ENCODE measurements at places on chromosomes 4 and X.

GRCh38 chr4:54915276-54915675, 210.1 kb downstream of the KDR start:
- DNase-seq, result no peak

GRCh38 chr4:108685036-108685686, 34.8 kb downstream of the OSTC start:
- no peak for DNase-seq

- DNase-seq, result no peak
Observed at GRCh38 chr4:70713453-70714078, 8.2 kb upstream of the RUFY3 start.

GRCh38 chr4:182411391-182411790, 168.2 kb downstream of the TENM3 start:
- no peak for DNase-seq

- DNase-seq, result peak; percentile 67
Observed at GRCh38 chrX:13669246-13669737, 16.4 kb downstream of the TCEANC start.

DNA sequence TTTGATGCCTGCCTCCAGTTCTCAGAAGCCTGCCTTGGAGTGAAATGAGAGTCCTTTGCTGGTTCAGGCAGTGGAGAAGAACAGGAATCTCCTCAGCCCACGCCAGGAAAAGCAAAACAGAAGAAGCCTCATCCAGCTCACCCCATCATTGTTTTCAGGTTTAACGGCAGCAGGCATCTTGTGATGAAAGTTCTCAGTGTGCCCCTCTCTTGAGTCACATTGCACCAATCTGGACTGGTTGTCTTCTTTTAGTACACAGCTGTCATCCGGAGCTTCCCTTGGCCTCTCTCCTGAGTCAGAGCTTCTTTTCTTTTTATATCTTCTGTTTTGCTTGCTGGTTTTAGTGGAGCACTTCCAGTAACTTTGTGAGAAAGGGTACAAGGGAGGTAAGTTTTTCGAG, 50.9 kb downstream of the TSPAN7 start:
- no peak for DNase-seq

DNA sequence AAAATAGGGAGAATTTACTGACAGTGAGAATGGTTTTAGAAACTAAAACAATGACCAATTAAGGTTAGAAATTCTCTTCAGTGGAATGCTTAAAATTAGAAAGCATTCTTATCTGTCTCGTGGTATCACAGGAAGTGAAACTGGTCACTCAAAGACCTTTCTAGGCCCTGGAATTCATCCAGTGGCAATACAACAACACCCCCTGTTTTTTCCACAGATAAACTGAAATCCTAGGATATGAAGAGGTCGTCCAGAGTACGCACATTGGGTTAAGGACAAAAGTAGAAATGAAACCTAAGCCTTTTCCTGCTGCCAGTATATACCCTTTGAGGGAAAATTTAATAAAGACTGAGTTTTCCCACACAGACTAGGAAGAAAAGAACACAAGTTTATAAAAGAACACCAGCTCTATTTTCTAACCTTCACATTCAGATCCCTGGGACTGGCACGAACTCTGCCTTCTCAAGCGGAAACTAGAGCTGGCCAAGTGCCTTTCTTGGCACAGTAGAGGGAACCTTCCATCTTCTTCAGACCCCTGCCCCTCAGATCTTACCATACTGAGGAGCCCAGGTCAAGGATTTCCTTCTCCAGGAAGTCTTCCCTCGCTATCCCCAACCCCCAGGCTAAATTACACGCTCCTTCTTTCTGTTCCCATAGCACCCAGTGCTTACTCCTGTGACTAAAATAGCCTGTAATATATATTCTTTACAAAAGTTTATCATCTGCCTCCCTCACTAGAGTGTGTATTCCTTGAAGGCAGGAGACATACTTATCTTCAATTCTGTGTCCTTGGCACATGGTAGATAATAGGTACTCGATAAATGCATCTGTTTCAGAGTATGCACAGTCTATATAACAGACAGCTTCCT, 16.9 kb downstream of the LHFPL1 start:
- no peak for DNase-seq

DNA sequence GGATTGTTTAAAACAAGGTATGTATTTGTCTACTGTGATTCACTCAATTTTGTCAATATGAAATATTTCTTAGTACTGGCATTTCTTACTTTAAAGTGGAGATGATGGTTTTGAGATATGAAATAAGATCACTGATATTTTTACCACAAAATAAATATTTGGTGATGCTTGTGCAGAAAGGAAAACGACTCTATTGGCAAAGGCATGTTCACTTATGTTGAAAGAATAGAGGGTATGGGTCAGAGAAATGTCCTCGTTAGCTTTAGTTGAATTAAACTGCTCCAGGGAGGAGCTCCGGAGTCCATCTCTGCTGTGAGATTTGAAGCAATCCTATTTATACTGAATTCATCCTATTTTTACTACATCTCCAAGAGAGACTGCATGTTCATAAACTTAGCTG, 84.2 kb downstream of the SH3BGRL start:
- no peak for DNase-seq

DNA sequence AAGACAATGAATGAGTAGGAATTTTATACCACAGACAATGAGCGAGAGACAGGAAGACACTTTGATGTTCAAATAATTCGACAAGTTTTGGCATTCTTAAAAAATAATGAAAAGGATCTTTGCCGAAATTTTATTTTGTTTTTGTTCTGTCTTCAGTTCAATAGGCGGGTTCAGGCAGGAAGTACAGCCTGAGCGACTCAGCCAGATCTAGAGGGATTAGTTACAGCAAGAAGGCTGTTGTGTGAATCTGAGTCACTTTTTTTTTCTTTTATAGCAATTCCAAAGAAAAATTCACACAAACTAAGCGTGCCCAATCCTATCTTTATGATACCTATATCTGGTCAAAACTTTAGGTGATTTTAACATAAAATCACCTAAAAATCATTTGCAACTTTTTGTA, 505.4 kb upstream of the FAM241A start:
- DNase-seq, result no peak

DNA sequence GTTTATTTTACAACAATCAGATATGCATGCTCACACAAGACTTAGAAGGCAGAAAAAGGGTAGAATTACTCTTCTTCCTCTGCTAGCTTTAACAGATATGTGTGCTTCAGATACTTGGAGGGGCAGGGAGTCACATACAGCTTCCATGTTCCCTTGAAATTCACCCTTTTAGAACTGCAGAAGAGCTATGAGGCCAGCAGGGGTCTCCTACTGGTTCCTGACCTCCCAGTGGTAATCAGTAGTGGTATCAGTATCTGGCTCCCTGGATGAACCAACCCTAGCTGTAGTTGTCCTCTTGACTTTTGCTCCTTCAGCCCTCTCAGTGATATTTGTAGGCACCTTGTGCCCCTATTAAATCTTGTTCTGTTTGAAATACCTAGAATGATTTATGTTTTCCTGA, 81.5 kb downstream of the RCHY1 start:
- no peak for DNase-seq

GRCh38 chr4:17058916-17059741, 160.7 kb upstream of the LDB2 start:
- no peak for DNase-seq

- no peak for DNase-seq
Observed at GRCh38 chrX:49198540-49199314, 1.3 kb downstream of the SYP start.

- peak; percentile 44 for DNase-seq
Observed at GRCh38 chrX:153708415-153708814, 15.8 kb downstream of the BCAP31 start.
